Right forelimb (tissue), 1 donor: ENCODE measurements at places on chromosomes 7 and 10.
A peak's percentile ranks its signal among the peaks of the same experiment; 100 is the strongest.

GRCh38 chr7:155205368-155206317, 92.0 kb upstream of the INSIG1 start:
- peak; percentile 80 for DNase-seq

DNA sequence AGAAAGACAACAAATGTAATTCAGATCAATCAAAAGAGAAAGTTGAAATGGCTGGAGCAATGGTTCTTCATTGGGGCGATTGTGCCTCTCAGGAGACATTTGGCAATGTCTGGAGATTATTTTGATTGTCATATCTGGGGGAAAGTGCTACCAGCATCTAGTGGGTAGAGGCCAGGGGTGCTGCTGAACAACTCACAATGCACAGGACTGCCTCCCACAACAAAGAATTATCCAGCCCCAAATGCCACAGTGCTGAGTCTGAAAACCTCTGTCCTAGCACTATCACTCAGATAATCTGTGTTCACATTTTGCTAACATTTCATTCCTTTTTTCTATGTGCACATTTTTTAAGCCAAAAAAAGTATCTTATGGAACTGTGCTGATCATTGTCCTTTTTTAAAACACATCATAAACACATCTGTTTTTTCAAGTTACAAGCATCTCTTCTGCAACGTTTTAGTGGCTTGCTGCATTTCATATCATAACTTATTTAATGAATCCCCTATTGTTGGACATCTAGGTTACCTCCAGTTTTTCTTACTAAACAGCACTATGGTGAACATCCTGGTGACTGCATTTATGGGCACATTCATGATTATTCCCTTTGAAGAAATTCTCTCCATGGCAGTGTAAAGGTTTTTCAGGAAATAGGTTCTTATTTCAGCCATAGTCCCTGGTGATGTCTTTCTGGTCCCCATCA, 114.2 kb downstream of the C10orf105 start:
- DNase-seq = no peak

DNA sequence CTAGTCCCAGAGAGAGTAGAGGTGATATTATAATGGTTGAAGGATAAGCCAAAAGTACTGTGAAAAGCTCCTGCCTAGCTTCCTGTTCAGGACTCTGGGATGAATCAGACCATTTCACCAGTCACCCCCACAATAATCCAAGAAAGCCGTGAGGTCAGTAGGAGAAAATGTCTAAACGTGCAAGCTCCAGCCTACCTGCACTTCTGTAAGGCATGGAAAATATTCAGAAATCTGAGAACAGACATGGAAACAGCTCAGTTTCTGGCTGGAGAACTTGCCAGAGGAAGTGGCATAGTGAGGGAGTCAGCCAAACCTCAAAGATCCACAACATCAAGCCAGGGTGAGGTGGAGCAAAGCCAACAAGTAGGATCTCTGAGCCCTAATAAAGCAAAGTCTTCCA, 58.2 kb downstream of the ELAPOR2 start:
- DNase-seq = peak; percentile 48

DNA sequence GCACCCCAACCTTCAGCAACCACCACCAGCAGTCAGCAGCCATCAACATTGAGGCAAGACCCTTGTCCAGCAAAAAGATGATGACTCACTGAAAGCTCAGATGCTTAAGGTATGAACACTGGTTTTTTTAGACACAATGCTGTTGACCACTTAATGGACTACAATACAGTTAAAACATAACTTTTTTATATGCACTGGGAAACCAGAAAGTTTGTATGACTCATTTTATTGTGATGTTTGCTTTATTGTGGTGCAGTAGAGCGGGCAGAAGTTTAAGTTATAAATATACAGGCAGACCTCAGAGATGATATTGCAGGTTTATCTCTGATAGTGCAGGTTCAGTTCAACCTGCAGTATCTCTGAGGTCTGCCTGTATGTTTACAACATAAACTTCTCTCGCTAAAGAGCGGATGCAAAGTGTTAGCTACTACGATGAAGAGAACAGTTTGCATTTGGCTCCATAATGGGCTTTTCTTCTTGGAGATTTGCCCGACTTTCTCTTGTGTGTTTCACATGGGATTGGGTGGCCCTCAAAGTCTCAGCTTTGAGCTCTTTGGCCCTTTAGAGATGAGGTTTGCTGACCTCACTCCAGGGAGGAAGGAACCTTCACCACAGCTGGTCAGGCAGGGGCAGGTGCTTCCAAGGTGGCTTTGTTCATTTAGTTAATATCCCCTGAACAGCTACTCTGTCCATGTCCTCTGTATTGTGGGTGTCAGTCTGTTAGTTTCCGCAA, 84.4 kb upstream of the SHH start:
- DNase-seq = no peak

DNA sequence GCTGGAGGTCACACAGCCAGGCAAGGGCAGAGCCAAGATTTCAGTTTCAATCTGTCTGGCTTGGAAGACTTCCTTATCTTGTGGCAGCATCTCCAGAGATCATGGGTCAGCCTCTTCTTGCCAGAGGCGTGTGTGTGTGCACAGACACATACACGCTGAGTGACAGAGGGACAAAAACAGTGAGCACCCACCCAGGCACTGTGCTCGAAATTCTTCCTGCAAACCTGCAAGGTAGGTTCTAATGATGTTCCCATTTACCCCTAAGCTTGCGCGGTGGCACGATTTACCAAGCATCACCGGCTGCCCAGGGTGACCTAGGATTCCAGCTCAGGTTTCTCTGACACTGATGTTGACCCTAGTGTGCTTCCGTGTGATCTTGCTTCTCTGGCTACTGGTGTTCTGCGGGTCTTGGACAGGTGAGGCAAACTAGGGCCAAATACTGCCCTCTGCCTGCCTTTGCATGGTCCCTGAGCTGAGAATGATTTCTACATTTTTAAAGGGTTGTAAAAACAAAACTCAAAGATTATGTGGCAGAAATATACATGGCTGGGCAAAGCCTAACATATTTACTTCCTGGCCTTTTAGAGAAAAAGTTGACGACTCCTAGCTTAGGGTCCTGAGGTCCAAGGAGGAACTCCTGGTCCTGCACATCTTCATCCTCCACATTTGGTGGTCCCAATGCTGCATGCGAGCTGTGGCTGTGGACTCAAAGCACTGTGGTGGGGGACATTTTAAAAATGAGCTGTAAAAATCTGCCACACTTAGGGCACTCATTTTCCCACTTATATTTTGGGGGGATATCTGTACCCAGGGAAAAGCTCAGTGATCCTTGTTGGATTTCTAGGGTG, 268.5 kb downstream of the RPS24 start:
- peak; percentile 27 for DNase-seq

DNA sequence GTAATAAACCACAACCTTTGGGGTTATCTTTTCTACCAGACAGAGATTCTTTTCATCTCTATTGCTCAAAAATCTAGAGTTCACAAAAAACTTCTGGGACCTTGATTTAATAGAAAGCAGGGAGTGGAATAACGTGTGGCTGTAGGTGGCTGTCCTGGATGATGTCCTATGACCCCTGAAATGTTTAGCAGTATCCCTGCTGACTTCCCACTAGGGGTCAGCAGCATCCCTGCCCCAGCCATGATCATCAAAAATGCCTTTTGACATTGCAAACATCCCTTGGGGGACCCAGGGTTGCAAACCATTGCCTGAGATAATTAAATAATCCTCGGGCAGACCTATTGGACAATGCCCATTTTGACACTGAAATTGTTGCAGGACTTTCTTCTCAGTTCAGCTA, 177.1 kb downstream of the USP6NL start:
- no peak for DNase-seq

- DNase-seq = no peak
Measured at GRCh38 chr7:152025937-152026890, 740 bp downstream of the GALNT11 start.

DNA sequence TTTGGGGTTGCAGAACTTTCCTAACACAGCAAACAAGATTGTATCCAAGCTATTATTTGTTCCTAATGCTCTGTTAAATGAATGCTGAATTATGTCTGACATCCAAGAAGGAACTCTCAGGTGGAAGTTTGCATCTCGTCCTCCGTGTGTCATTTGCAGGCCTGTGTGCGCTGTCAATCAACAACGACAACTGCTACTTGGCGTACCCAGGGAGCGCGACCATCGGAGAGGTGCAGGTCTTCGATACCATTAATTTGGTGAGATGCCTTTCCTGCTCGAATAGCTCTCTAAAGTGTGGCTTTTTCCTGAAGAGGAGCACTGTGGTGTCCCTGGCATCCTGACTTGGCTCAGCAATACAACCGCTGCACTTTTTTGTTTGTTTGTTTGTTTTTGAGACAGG, 26.9 kb downstream of the WIPI2 start:
- peak; percentile 1 for DNase-seq

DNA sequence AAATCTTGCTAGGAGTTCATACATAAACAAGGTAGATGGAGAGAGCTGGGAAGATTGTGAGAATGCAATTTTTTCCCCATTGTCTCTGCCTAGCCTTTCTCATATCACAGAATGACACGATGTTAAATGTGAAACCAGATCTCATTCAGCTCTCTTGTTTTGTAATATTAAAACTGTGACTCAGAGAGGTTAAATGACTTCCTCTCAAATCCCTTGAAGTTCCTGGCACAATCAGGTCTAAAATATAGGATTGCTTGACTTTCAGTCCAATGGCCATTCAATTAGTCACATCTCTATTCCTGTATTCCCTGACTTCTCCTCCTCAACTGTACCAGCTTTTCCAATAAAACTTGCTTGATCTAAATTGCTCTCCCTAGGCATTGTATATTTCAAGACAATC, 3.1 kb downstream of the ANKRD22 start:
- no peak for DNase-seq

DNA sequence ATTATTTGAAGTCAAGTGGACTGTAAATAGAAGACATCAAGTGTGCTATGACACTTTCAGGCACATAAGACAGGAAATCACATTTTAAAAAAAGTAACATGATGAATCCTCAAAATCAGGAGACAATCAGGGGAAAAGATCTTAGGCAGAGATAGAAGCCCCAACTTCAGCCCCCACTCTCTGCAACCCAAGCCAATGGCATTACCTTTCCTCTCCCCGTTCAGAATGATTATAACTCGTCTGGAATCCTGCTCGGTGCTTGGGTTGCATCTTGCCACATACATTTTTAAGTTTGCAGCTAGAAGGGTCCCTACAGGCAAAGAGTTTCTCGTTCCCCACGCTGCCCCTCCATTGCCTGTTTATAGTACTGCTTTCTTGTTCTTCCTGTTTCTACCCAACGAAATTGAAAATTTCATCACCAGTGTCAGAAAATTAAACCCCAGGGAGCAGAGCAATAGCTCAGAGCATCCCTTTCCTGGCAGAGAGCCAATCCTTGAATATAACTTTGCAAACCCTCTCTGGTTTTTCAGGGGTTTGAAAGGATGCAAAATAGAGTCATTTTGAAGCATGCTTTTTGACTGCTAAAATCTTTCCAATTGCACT, 260.5 kb upstream of the AOAH start:
- DNase-seq = no peak

GRCh38 chr7:28621369-28621841, 209.1 kb downstream of the CREB5 start:
- DNase-seq = no peak

- DNase-seq = peak; percentile 97
Measured at GRCh38 chr7:143380646-143381426, at the start of gene ZYX. Gene ZYX, plus strand, starts transcription at chr7:143381345. Its CDS starts 227 bp downstream, at chr7:143381572.

DNA sequence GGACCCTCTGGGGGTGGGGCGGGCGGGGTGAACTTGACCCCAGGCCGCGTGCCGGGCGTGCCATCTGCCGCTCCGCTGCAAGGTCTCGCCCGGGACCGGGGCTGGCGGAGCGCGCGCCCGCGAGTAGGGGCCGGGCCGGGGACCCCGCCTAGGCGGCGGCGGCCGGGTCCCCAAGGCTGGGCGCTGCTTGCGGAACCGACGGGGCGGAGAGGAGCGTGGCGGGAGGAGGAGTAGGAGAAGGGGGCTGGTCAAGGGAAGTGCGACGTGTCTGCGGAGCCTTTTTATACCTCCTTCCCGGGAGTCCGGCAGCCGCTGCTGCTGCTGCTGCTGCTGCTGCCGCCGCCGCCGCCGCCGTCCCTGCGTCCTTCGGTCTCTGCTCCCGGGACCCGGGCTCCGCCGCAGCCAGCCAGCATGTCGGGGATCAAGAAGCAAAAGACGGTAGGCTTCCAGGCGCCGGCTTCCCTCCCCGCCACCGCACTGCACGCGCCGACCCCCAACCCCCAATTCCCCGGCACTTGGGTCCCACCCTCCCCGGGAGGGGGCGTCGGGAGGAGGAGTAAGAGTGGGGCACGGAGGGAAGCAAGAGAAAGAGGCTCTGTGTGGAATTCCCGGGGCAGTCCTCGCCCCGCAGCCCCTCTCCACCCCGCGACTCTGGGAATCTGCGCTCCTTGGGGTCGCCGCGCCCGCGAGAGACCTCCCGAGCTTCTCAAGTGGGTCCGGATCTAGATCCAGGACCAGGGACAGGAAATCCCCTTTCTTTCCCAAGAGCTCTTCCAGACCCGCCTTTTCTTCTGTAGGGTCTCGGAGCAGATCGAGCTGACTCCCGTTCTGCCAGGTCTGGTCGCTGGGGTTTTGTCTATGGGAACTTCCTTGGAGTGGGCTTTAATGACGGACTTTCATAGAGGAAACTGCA, at the start of gene PAPSS2:
Gene PAPSS2 (plus strand): TSS at position 308 of the 913 bp plus-strand sequence. CDS start 104 bp downstream, at position 412.
- peak; percentile 79 for DNase-seq

GRCh38 chr7:7399707-7400106, 136.0 kb downstream of the COL28A1 start:
- DNase-seq = no peak

DNA sequence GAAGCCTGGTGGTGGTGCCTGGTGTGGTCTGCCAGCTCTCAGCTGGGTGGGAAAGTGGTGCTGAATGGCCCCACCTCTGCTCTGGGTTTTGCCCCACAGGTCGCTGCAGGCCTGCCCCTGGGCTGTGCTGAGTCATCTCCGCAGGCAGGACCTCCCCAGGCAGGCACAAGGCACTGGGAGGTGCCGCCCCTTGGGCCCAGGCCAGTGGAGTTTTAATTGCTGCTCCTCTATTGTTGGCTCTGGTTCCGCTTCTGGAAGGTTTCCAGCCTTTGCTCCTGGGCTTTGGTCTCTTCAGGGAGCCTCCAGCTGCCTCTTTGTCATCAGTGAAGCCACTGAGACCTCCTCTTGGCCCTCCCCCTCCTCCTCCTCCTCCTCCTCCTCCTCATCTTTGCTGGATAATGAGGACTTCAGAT, 180.3 kb upstream of the GRB10 start:
- DNase-seq = no peak

- no peak for DNase-seq
Measured at GRCh38 chr7:106704000-106704840, 43.3 kb upstream of the CCDC71L start.

DNA sequence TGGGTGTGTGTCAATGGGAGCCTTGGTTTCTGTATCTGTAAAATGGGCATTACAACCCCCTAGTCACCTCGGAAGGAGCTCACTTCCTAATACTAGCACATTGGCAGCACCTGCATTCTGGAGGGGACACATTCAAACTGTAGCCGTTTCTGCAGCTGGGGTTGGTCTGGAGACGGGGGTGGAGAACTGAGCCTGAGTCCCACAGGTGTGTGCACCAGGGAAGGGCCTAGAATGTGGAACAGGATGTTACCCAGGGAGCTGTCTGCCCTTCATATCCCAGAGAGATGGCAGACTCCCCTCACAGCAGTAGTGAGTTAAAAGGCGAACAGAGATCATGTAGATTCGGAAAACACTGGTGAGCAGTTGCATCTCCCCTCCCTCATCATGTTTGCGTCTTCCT, 272.8 kb upstream of the ZNF32 start:
- no peak for DNase-seq

- no peak for DNase-seq
Measured at GRCh38 chr7:2860627-2861133, 16.6 kb upstream of the GNA12 start.

- DNase-seq = no peak
Measured at GRCh38 chr7:139043823-139044812, 8.3 kb upstream of the ZC3HAV1L start.
